ENCODE measurements at places on chromosomes 11 and 22.
A peak's percentile ranks its signal among the peaks of the same experiment; 100 is the strongest.

DNA sequence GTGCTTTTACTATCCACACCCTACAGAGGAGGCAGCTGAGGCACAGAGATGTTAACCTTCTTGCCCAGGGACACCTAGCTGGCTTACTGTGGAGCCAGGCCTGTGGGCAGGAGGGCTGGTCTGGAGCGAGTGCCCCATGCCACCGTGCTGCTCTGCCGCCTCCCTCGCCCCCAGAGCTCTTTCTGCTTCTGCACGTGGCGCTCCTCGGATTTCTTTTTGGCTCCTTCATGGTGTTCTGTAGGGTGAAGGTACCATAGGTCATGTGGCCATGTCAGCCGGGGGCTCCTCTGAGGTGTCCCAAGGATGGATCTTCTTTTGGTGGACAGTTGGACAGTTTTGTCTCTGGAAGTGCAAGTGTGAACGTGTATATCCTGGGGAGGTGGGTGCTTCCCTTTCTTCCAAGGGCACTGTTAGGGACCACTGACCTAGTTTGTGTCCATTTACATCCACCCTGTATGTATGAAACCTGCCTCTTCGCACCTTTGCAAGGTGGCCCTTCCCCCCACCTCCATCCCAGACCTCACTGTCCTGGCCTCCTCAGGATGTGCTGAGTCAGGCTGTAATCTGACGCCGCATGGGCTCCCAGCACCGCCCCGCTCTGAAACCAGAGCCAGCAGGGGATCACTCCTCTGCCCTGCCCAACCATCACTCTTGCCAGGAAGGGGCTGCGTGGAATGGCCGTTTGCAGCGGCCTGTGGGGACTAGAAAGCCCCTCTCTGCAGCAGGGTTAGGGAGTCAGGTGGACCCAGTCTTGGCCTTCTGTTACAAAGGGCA is 31.7 kb downstream of the POLR3H start:
- DNase-seq = no peak

GRCh38 chr11:77819921-77820564 is 479 bp downstream of the RSF1 start:
- DNase-seq = peak; percentile 73

- no peak for DNase-seq
These were observed 110.5 kb downstream of the KCNQ1 start for GRCh38 chr11:2555336-2555735.

DNA sequence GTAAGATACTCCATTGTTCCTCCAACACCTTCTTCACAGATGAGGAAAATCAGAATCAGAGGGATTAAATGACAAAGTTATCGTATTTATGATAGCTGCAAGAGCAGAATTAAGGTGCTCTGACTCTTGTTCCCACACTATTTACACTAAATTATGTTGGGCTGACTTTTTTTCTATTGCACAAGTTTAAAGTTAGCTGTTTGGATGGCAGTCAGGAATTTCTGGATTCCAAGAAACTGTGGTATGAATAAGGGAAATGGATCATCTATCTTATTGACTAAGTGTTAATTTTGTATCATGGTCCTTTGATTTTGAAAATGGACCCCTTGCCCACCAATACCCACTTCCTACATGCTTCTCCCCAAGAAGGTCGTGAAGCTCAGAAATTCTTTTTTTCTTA is 19.9 kb upstream of the APOA1 start:
- DNase-seq = no peak

DNA sequence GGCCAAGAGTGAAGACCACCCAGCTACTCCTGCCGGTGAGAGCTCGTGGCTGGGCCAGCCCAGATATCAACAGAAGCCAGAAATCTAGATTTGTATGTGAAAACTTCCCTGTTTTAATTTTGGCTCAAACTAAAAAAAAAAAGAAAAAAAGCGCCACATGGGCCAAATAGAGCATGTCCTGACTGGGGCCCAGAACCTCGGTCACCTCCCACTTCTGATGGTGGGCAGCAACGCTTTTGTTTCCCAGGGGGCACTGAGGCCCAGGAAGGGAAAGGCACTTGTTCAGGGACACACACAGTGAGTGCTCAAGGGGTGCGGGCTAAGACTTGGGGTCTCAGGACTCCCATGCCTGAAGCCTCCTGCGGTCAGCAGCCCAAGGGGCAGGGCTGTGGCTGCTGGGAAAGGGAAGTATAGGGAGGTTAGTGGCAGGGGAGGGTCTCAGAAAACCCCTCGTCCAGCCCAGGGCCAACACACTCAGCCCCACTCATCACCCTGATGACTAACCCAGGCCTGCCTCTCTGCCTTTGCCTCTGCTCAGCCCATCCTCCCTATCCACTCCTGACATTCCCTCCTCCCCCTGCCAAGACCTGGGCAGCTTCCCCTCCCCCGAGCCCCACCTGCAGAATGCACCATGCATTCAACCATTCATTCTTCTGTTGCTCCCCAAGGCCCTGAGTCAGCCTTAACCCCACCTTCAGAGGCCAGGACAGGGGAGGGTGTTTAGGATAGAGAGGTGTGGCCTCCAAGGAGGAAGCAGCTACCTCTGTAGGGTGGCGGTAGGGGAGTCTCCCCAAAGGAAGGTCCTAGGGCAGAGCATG is 30.0 kb upstream of the TCF20 start:
- peak; percentile 70 for DNase-seq

GRCh38 chr11:118886681-118887111 is 3.0 kb downstream of the CXCR5 start:
- DNase-seq = no peak

- DNase-seq = no peak
These were observed 281.5 kb upstream of the CTSC start for GRCh38 chr11:88619071-88619425.

DNA sequence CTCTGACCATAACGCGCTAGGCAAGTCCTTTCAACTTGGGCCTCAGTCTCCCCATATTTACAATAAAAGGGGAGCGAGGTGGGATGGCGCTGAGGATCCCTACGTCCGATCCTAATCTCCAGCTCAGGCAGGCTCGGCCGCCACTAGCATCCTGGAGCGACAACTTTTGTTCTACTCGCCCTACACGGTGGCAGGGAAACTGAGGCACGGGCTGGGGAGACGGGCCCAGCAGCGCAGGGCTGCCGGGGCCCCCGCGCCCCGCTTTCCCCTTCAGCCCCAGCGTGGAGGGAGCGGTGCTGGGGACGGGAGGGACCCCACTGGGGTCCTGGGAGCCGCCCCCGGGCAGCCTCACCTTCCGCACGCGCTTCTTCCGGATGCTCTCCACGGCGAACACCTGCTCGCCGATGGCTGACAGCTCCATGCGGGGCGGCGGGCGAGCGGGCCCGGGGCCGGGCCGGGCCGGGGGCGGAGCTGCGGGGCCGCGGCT is 413 bp downstream of the CBX7 start:
- DNase-seq = no peak

- DNase-seq = no peak
These were observed 7.2 kb downstream of the PIM3 start for GRCh38 chr22:49967706-49968208.

DNA sequence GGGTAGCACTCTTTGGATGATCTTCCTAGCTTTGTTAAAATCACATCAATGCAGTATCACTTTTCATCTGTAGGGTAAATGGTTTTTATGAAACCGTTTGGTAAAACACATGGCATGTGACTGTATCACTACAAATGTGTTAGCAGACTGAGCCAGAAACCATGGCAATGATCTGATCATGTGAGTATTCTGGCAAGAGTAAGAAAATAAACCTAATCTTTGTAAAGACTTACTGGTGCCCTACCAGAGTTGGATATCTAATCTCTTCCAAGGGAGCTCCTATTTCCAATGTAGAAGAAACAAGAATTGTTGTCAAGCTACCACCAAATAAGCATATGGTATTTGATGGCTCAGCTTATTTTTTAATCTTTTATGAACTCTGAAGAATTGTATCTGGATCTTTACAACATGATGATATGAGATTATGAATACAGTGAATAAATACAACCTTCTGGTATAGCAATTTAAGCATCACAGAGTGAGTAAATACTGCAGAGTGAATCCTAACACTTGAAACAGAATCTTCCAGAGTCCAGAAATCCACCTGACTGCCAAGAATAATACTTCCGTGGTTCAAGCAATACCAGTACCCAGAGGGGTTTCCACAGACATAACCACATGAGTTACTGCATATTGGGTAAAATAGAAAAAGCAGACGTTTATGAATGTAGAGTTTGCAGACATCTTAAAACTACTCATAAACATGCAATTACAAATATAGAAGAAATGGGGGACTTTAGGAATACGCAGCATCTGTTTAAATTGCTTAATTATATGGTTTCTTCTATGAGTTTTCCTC is 238.8 kb downstream of the TTC28 start:
- no peak for DNase-seq

- peak; percentile 23 for DNase-seq
These were observed 49.8 kb upstream of the PLET1 start for GRCh38 chr11:112310419-112310818.

DNA sequence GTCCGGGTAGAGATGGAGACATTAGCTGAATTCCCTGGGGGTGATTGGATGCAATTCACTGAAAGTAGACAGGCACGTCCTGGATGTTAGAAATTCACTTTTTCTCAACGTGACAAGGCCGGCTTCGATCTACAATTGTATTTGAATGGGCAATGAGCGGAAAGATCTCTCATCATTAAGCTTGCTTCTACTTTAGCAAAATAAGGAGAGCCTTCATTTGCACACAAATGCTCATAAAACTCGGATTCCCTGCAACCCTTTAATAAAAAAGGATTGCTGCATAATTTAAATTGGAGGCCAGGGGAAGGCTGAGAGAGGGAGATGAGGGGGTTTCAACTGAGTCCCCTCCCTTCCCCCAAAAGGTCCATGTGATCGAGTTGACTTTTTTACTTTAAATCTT is 10.6 kb upstream of the PAX6 start:
- DNase-seq = no peak

DNA sequence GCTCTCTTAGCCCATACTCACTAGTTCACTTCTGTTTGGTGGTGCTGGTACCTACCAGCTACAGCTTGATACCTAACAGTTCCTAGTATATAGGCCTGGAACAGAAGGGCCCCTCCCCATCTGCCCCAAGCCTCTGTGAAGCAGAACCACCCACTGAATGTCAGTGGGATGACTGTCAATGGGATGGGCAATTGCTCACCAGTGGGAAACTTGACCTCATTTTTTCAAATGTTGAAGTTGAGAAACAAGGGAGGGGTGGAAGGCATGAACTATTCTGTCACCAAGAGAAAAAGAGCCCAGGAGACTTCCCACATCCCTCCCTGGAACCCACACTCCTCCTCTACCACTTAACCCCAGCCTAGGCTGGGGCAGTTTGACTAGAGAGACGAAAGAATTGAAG is at the start of gene NLRP10:
TSS of gene NLRP10 (minus strand) at position 62 of the 400 bp plus-strand sequence. CDS start 1,952 bp downstream, outside the sequence.
- DNase-seq = no peak

DNA sequence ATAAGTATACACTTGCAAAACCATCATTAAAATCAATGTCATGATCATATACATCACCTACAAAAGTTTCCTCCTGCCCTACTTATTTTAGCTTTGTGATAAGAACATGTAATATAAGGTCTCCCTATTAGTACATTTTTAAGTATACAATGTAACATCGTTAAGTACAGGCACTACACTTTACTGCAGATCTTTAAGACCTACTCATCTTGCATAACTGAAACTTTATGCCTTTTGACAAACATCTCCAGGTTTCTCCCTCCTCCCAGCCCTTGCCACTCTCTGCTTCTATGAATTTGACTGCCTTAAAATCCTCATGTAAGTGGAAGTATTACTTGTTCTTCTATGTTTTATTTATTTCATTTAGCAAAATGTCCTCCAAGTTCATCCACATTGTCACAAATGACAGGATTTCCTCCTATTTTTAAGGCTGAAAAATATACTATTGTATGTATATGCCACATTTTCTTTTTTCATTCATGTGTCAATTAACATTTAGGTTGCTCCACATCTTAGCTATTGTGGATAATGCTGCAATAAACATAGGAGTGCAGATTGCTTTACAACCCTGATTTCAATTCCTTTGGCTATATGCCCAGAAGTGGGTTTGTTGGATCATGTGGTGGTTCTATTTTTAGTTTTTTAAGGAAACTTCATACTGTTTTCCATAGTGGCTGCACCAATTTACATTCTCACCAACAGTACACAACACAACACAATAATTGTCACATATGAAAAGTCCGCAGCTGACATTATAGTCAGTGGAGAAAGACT is 471.1 kb upstream of the ANO3 start:
- DNase-seq = no peak

GRCh38 chr11:36129955-36130354 is 159.3 kb downstream of the COMMD9 start:
- DNase-seq = no peak

- peak; percentile 16 for DNase-seq
These were observed 44.2 kb downstream of the CCDC81 start for GRCh38 chr11:86418917-86419316.

DNA sequence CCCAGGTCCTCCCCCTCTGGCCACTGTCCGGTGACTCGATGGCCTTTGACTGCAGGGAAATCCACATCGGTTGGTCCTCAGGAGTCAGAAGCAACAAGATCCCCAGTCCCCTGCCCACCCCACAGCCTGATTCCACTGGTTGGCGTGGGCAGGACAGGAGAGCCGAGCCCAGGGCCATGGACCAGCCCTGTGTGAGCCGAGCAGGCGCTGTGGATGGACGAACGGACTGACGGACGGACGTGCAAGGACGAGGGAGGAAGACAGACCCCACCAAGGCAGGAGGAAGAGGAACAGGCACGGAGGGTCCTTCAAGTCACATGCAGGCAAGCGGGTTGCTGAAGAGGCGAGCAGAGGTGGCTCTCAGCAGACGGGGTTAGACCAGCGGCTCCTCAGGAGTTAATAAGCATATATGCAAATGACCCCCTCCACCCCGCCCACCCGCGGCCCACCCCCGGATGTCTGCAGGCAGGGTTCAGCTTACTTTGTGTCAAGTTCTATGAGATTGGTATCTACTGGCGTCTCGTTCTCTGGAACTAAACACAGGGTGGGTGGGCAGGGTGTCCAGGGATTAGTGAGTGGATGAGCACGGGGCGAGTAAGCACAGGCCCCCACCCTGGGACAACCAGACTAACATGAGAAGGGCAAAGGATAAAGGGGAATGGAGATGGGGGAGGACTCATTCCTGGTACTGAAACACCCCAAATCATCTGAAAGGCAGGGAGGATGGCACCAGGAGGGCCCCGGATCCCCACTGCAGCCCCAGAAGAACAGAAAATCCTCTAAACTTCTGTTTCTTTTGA is 26.8 kb downstream of the TPBGL start:
- no peak for DNase-seq

GRCh38 chr11:117456027-117456720 is 128.5 kb downstream of the CEP164 start:
- DNase-seq = no peak

- peak; percentile 54 for DNase-seq
These were observed 124.2 kb downstream of the SWAP70 start for GRCh38 chr11:9787981-9788521.

DNA sequence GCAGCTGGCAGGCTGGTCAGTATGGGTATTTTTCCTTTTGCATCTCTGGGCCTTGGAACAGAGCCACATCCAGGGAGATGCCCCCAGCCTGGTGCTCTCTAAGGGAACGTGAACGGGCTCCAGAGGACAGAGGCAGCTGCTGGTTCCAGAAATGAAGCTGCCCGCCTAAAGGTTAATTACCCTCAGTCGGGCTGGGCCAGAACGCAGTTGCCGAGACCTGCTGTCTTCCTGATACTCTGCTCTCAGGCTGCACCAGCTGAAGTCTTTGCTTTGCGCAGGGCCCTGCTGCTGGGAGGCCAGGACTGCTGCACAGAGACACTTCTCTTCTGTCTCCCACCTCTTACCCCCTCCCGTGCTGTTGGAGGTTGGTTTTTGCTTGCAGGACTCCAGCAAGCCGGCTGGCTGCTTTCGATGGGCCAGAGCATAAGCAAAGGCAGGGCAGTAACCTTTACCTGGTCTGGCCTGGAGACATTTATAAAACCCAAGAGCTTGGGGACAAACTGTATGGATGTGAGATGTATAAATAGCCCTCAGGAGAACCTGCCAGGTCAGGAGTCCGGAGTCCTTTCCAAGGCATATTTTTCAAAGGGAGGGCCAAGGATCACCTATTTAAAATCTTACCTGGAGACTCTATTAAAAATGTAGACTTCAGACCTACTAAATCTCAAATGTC is 197.1 kb downstream of the GRIK4 start:
- DNase-seq = no peak
